ENCODE measurements at places on chromosomes 6 and 20. TPM values are rescaled to one million over a fixed set of nuclear protein-coding genes. Genes with fewer than 3 reads are reported as not detected.

DNA sequence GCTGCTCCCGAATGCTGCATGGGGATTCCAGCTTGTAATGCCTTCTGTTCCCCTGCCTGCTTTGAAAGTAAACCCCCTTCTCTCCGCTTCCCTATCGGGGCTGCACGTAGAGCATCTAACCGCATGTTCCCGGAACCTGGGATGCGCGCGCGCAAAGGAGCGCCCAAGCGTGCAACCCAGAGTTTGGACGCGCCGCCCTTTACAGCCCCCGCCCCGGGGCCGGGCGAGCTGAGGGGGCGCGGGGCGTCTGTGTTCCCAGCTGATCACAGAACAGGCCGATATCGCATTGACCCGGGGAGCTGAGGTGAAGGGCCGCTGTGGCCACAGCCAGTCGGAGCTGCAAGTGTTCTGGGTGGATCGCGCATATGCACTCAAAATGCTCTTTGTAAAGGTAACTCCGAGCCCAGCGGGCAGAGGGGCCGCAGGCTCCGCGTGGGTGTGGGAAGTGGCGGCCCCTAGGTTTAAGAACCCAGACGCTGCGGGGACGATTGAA, 1.4 kb downstream of the LAMP5 start:
- no peak for DNase-seq

DNA sequence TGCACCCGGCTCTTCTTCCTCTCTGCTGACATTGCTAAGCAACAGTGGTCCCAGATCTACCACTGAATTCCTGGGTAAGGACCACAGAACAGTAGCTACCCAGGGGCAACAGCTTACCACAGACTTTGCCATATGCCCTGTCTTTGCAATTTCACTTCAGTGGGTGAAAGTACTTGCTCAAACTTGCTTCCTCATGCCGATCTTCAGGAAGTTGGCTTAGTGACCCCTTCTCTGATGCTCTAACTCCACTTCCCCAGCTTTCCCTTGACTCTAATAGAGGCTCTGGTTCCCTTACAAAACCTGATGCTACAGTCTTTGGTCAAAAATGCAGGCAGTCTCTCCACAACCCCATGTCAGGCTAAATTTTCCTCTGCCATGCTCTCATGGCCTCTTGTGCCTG, 3.3 kb upstream of the TAAR5 start:
- DNase-seq = no peak

DNA sequence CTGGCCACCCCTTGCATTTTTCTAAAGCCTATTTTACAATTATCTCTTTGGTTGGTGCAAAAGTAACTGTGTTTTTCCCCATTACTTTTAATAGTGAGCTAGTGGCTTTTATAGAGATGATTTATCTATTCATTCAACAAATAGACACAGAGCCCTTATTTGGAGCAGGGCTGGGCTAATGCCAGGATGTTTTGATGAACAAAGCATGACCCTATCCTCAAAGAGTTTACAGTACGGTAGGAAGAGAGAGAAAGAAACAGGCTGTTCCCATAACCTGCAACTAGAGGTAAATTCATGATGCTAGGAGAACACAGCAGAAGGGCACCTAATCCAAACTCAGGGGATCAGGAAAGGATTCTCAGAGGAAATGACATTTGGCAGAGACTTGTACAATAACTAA, 37.3 kb upstream of the UST start:
- no peak for DNase-seq

DNA sequence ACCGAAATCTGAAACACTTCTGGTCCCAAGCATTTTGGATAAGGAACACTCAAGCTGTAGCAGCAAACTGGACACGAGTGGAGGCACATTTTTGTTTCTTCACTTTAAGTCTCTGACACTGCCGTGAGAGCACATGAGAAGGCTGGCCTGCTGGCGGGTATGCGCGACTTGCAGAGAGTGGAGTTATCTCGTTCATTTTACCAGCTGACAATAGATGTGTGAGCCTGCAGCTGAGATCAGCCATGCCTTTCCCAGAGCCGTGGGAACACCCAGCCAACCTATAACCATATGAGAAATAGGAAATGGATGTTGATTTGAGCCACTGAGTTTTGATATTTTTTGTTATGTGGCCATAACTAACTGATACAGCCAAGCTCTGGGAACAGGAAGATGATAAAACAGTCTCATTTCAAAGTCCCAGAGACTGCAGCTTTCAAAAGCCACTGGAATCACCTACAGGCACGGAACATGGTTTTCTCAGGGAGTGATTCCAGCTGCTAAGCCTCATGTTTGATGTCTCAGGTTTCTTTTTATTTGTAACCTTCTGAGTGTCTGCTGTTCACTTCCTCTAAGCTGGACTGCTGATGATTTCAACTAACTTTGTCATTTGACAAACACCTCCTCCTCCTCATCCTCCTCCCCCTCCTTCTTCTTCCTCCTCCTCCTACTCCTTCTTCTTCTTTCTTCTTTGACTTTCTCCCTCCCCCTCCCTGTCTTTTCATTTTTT, 28.6 kb upstream of the LAMP5 start:
- no peak for DNase-seq

DNA sequence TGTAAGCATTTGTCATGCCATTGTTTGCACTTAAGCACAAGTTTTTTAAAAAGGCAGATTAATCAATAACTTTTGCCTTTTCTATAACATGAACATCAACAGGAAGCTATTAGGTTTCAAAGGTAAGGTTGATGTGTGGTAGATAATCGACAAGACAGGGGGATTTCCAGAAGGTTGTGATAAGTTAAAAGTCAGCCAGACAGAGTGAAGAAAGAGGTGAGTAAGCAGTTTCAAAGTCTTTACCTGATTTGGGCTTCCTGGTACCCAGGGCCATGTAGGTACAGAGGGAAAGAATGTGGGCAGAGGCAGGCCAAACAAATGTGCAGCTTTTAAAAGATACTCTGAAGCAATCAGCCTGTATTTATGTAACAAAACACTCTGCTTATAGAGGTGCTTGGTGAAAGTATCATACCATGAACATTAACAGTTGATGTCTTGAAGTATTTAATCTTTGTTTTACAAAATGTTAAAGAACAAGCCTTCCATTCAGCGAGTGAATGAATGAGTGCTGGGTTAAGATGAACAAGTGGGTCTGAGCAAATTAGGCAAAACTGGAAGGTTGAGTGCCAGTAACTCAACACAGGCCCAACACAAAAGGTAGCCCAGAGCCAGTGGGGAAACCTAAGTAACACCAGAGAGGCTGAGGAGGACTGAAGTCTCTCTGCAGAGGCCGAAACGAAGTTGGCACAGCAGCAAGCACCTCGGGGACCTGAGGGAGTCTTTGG, 60.2 kb downstream of the LRRC1 start:
- DNase-seq = no peak

GRCh38 chr6:40528051-40528450, 59.1 kb downstream of the LRFN2 start:
- no peak for DNase-seq

DNA sequence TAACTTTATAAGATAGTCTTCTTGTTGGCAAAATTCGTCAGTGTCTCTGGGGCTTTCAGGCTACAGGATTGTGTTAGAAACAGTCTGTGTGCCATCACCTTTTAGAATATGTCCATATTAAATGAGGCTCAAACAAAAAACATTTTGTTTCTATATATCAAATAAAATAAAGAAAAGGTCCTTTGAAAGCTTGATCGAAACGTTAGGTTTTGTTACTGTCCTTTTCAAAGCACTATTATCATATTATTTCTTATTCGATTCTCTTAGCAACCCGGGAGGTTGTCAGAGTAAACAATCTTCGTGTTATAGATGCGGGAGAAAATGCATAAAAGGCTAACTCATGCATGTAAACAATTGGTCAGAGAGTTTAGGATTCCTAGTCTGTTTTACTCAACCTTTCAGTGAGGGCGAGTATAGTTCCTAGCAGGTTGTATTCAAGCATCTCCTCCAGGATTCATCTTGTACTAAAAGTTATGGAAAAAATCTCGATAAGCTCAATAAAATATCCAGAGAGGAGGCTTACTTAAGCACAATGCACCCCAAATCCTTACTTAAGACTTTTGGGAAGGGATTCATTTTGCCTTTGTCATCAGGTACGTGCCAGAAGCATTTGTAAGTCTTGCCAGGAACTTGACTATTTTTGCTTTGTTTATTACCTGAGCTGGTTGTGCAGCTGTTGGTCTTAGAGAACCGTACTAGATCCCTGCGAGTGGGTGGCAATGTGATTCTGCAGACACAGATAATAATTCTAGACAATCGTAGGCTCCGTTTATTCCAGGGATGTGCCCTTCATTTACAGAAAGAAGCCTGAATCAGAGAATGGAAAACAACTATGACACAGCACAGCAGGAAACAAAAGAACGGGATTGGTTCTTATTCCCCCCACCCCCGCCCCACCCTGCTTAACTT, 159.6 kb upstream of the ZNF217 start:
- peak; percentile 26 for DNase-seq

GRCh38 chr6:5657684-5658430, 348.9 kb downstream of the NRN1 start:
- DNase-seq = no peak

DNA sequence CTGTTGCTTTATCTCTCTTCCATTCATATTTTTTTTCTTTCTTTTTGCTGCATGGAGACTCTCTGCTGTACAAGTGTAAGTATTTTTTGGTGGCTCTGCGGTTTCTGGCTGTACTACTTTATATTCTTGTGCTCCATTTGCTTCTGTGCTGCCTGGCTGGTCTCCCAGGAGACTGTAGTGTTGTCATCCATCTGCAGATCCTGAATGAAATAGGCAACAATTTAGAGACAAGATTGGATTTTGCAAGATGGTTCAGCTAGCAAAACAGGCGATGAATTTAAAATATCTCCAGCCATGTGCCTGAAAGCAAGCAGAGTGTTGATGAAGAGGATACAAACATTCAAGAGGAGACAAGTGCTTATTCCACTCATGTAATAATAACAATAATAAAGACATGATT, 75.1 kb upstream of the SCGN start:
- no peak for DNase-seq

DNA sequence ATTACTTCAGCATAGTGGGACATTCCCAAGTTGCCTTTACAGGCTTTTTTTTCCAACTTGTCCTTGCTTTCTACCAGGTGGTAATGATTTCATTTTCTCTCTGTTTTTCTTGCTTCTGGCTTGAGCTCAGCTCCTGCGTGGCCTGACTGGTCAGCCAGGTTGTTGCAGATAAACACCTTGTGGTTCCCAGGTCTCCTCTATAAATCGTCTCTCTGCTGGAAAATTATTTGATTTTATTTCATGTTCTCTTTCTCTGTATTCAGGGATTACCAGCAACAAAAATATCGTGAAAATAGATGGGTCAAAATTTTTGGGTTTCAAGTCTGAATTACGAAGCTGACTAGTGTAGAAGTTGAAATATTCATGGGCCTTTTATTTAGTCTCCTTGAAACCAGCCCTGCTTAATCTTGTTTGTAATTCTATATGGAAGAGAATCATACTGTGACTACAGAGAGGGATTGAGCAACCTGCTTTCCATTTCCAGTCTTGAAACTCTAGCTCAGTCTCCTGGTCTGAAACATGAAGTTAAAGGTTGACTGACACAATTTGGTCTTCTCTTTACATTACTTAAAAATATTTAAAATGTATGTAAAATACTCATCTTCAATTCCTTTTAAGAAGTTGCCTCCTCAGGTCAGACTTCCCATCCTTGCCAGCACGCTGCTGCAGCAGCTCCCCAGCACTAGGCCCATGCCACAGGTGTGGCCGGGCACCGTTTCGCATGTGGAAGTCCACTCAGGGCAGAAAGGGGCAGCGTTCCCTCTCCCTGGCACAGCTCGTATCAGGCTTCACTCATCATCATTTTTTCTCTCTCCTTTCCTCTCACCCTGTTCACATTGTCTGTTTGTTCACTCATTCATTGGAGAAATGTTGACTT, 7.1 kb downstream of the DUSP22 start:
- DNase-seq = no peak

- no peak for DNase-seq
These were observed 24.2 kb upstream of the SNX9 start for GRCh38 chr6:157798851-157799250.

DNA sequence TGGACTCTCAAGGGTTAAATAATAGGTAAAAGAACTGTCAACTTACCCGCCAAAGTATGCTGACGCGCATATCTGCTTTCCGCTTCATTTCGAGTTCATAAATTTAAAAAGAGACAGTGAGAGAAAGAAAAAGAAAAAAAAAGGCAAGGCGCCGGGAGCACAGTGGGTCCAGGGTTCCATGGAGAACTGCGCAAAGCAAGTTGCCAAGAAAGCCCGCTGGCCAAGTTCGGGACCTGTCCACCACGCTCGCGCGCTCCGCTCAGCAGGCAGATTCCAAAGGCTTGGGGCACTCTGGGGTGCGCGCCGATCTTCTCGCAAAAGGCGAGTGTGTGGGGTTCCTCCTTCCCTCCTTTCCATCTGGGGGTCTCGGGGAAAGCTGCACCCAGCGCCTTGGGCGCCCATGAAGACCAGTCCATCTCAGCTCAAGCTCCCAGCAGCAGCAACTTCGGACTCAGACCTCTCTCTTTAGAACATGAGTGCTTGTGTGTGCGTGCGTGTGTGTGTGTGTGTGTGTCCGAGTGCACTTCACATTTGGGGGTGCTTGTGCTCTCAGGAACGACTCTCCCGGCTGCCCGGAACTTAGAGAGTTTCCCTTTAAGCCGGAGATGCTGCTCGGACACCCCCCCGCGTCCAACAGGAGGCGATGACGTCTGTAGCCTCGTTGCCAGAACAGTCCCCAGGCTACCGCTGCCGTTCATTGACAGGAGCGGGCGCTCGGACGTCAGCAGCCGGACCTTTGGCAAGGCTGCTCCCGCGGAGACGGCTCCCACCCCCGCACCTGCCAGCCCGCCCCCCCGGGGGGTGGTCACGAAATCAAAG, 180.0 kb downstream of the TBXT start:
- DNase-seq = no peak

DNA sequence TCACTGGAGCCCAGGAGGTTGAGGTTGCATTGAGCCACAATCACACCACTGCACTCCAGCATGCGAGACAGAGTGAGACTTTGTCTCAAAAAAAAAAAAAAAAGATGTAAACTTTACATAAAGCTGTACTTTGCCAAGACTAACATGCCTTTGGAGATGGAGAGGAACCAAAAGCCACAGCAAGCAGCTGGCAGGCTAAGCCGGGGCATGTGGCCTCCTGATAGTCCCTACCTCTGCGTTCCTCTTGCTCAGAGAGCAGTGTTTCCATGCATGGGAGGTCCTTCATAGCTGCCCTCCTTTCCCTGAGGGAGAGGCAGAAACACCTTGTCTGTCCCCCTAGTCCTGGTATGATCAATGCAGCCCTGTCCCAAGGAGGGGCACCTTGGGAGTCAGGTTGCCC, 35.2 kb downstream of the SPATA2 start:
- DNase-seq = no peak

- no peak for DNase-seq
These were observed 15.5 kb downstream of the UCKL1 start for GRCh38 chr20:63940472-63941266.

- no peak for DNase-seq
These were observed 39.9 kb upstream of the TGM2 start for GRCh38 chr20:38205001-38205400.

- no peak for DNase-seq
These were observed 297 bp downstream of the POM121L2 start for GRCh38 chr6:27311806-27312145.

The CST9L gene
- not detected for total RNA-seq

The JPH2 gene
- not detected for total RNA-seq

The HLA-DRB5 gene
- 48.5 TPM for total RNA-seq

The PRND gene
- total RNA-seq = not detected

The GLP1R gene
- total RNA-seq = 2.2 TPM

The FAM217A gene
- total RNA-seq = not detected

The SOX18 gene
- total RNA-seq = not detected

The ZC2HC1B gene
- total RNA-seq = not detected

The LKAAEAR1 gene
- total RNA-seq = not detected

The ECT2L gene
- not detected for total RNA-seq

The NRN1 gene
- total RNA-seq = not detected

The ALDH5A1 gene
- 4.8 TPM for total RNA-seq

The FOXF2 gene
- total RNA-seq = not detected

All from natural killer cell (primary cell).